ENCODE measurements at places on chromosomes 2 and 18.

GRCh38 chr18:74558096-74558495 is 23.8 kb downstream of the CNDP1 start:
- DNase-seq: no peak

- DNase-seq: no peak
Observed at GRCh38 chr2:193527146-193527545, 1332.4 kb upstream of the TMEFF2 start.

- DNase-seq: no peak
Observed at GRCh38 chr2:233794128-233794658, 16.1 kb downstream of the MROH2A start.

DNA sequence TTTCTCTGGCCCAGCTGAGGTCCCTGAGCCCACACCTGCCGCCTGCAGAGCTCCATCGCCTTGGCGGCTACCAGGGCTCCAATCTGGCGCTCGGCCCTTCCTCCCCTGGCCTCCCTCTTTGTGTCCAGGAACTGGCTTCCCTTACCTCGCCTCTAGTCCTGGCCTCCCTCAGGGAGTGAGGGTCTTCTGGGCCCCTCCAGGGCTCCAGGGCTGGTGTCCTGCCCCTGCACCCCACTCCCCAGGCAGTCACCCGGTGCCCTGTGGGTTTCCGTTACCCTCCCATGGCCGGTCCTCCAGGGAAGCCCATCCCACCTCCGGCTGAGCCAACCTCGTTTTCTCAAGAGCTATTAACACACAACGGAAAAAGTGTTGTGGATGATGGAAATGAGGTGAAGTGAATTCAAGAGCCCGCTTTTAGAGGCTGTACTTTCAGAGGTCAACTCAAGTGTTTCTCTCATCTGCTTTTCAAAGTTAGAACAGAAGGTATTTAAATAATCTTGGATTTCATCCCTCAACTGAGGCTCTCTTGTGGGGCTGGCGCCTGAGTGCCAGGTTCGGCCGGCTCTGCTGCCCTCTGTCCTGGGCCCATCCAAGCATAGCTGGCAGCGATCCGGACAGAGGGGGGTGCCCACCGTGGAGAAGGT is 131.9 kb downstream of the ASB1 start:
- DNase-seq: no peak

- DNase-seq: no peak
Observed at GRCh38 chr2:71471276-71471675, 17.9 kb downstream of the DYSF start.

DNA sequence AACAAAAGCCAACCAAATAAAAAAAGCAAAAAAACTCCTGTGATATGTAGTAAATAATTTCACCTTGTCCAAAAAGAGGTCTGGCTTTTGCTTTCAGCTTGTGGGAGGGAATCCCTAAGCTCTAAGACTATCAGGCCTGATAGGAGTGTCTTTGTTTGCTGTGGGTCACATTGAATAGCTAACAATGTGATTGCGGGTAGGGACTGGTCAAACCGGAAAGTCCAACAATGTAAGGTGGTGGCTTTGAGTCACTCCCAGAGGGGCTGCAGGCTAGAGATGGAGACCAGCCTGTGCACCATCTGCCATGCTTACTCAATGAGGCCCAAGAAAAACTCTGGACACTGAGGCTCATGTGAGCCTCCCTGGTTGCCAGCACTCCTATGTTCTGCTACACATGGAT is 192.9 kb downstream of the TFCP2L1 start:
- no peak for DNase-seq

- no peak for DNase-seq
Observed at GRCh38 chr18:80232030-80232429, 15.3 kb downstream of the PARD6G start.

GRCh38 chr2:8021921-8022320 is 659.9 kb upstream of the ID2 start:
- DNase-seq: no peak

- DNase-seq: no peak
Observed at GRCh38 chr18:37364237-37364636, 201.4 kb downstream of the CELF4 start.

DNA sequence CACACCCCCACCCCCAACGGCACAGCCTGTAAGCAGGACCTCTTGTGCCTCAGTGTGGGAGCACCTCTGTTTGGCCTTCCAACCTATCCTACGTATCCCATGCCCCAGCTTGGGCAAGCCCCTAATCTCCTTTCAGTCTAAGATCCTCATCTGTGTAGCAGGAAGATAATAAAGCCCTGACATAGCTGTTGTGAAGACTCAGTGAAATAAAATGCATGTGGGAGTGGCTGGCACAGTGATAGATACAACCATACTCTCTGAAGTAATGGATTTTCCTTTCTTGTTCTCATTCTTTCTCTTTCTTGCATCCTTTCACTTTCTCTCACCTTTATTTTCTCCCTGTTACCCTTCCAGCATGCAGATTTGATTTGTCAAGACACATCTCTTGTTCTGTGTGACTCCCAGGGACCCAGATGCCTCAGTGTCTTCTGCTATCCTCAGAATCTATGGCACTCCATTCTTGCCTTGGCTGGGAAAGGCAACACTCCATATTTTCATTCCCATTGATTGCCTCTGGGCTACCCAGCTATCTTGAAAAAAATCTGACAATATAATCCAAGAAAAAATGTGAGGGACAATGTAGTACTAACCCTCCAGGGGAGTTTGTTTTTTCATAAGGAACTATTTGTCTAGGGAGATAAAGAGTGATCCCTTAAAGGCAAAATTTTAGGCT is 207.2 kb upstream of the SETBP1 start:
- DNase-seq: no peak

DNA sequence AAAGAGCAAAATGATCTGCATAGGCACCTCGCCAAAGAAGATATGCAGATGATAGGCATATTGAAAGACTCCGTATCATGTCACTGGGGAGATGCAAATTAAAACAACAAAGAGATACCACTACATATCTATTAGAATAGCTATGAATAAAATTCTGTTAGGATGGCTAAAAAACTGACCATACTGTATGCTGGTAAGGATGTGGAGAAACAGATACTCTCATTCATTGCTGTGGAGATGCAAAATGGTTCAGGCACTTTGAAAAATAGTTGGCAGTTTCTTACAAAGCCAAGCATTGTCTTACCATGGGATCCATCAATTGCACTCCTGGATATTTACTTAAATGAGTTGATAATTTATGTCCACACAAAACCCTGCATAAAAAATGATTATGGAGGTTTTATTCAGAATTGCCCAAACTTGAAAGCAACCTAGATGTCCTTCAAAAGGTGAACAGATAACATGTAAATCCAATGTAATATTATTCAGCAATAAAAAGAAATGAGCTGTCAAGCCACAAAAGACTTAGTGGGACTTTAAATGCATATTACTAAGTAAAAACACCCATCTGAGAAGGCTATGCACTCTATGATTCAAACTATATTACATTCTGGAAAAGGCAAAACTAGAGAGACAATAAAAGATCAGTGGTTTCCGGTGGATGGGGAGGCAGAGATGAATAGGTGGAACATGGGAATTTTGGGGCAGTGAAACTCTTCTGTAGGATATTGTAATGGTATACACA is 31.2 kb downstream of the ZNF385B start:
- DNase-seq: no peak

- DNase-seq: no peak
Observed at GRCh38 chr2:129277585-129277981, 701.9 kb upstream of the RAB6C start.

- DNase-seq: no peak
Observed at GRCh38 chr18:79367989-79368388, 27.7 kb upstream of the NFATC1 start.

- DNase-seq: no peak
Observed at GRCh38 chr2:163734881-163735684, 725 bp downstream of the FIGN start.

DNA sequence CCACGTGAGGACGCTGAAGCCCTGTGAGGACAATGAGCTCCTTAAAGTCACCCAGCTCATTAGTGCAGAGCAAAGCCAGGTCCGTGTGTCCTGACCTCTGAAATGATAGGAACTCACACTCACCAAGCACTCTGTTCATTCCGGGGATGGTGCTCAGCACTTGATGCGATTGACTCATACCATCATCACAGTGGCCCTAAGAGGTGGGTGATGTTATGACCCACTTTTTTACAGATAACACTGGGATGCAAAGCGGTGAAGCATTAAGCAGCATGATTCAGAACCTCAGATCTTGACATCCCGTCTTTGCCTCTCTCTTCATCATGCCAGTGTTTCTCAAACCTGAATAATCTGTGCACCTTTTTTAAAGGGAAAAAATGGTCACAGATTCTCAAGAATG is 234.8 kb downstream of the ALPK2 start:
- DNase-seq: no peak

DNA sequence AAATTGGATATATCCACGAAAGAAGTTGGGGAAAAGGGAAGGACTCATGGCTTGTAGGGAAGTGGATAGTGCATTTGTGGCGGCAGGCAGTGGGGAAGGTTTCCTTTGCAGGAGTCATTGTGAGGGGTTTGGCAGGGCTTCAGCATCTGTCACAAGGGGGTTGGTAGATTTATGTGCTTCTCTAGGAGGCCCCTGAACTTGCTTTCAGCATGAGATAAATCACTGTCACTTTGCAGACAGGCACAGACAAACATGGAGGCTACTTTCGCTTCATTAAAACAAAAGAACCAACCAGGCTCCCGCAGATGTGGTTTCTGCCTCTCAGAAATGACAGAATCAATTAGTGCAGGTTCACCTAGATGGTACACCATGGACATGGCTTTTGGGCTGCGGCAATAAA is 340.7 kb downstream of the TGIF1 start:
- DNase-seq: peak; percentile 30

- DNase-seq: no peak
Observed at GRCh38 chr2:156196031-156196430, 136.5 kb downstream of the NR4A2 start.

- no peak for DNase-seq
Observed at GRCh38 chr2:11774600-11774999, 28.2 kb downstream of the LPIN1 start.

DNA sequence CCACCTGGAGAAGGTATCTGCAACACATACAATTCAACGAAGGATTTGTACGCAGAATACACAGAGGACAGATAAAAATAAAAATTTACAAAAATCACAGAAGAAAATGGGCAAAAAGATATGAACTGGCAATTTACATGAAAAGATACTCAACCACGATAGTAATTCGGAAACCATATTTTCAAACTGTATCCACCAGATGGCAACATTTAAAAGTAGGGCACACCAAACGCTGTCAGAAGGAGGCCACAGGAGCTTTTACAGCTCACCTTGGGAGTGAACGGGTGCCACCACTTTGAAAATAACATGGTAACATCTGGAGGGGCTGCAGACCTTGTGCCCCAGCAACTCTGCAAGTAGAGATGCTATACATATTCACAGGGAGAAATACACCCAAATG is 9.8 kb downstream of the KIF1A start:
- no peak for DNase-seq

- no peak for DNase-seq
Observed at GRCh38 chr2:238864207-238865014, 16.5 kb downstream of the TWIST2 start.

GRCh38 chr2:217228732-217229131 is 368.9 kb upstream of the TNP1 start:
- no peak for DNase-seq

DNA sequence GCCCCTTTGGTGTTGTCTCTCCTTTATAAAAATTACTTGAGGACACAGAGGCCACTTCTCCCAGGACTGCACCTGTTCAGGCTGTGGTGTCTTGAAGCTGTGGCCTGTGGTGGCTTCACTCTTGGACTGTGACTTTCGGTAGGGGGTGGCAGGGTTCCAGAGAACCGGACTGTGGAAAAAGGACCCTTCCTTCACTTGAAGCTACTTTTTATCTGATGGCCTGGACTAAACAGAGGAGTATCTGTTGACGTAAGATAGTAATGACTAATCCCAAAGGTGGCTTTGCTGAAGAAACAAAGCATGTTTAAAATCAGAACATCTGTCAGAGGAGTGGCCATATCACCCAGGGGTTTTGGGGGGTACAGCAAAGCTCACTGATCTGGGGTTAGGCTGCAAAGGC is 60.8 kb downstream of the CENPO start:
- DNase-seq: no peak

DNA sequence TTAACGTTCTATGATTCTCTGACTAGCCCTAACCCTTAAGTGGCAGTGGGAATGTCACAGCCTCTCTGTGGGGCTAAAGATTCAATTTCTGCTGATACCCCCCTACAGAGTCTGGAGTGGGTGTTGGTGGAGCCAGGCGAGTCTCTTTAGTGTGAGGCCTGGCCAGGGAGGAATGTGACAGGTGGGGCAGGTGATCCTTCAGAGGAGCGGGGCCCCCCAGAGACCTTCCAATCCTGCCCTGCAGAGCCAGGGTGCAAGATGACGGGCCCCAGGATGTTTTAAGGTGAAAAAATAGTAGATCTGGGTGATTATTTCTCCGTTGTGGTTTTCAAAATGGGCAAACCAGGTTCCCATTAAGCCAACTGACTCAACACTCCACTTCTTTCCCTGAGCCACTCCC is 28.2 kb upstream of the DNMT3A start:
- no peak for DNase-seq

- no peak for DNase-seq
Observed at GRCh38 chr18:79818631-79819030, 20.9 kb downstream of the KCNG2 start.

GRCh38 chr18:62226047-62226446 is 39.0 kb downstream of the RELCH start:
- DNase-seq: no peak

GRCh38 chr2:107063228-107063627 is 177.3 kb upstream of the ST6GAL2 start:
- no peak for DNase-seq

GRCh38 chr2:74226648-74227213 is 28.3 kb downstream of the MTHFD2 start:
- no peak for DNase-seq

DNA sequence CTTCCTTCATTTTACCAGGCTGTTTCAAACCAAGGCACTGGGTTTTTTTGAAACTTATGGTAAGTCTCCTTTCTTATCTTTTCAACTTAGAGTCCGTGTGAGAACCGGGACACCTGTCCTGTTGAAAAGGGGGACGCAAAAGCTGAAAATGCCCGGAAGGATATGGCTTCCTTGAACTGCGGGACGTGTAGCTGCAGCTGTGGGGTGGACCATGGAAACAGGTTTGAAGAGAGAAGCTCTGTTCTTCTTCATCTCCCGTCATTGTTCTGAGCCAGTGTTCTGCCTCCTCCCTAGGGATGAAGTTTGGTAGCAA is 29.5 kb upstream of the DNAJC27 start:
- DNase-seq: no peak
